ENCODE measurements at places on chromosomes 5 and 9.

GRCh38 chr5:31027721-31028120 lies 165.8 kb upstream of the CDH6 start:
- DNase-seq, result no peak

DNA sequence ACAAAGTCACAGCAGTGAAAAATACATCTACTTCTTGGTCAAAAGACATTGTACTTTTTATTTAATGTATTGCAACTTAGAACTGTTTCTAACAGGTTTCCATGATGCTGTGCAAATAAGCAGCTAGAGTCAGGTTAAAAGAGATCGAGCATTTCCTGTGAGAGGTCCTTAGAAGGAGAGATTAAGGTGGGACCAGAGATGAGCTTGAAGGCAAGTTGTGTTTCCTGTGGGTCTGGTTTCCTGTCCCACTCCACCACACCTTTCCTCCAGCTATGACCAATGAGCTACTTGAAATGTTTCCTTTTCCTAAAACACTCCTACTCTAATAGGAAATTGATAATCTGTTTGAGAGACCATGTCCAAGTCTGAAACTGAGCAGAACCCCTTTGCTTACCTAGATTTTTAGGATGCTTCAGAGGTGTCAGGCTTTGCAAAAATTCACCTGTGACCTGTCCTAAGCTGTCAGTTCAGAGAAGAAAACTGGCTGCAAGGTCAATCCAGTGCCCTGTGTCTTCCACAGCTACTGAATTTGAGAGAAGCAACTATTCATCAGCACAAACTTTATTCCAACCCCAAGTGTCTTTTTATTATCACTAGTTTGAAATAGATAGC lies 13.1 kb upstream of the RLN1 start:
- DNase-seq, result no peak

GRCh38 chr5:160199410-160199911 lies 29.8 kb upstream of the FABP6 start:
- peak; percentile 84 for DNase-seq

DNA sequence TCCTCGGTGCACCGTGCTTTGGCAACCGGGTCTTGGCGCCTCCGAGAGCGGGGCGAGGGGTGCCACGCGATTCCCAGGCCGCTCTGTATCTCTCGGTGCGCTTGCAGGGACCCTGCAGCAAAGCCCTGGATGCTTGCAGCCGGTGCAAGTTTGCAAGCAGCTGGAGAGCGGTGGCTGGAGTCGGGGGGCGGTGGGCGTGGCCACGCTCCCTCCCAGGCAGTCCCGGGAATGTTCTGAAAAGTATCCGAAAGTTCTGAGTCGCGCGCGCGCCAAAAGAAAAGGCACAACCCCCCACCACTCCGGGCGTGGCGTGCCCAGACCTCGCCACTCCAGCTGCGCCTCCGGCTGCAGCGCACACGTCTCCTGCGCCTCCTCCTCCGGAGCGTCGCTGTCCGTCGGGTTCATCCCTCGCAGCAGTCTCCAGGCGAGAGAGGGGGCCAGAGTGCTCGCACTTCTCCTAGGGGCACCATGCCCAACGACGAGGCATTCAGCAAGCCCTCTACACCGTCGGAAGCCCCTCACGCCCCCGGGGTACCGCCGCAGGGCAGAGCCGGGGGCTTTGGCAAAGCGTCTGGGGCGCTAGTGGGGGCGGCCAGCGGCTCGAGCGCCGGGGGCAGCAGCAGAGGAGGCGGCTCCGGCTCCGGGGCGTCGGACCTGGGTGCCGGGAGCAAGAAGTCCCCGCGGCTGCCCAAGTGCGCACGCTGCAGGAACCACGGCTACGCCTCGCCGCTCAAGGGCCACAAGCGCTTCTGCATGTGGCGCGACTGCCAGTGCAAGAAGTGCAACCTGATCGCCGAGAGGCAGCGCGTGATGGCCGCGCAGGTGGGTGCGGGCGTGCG lies at the start of gene DMRT1:
Gene DMRT1 (plus strand): TSS at position 327 of the 839 bp plus-strand sequence. CDS start 142 bp downstream, at position 469.
- DNase-seq, result peak; percentile 4

GRCh38 chr5:134430001-134430569 lies 18.4 kb upstream of the CDKN2AIPNL start:
- no peak for DNase-seq

DNA sequence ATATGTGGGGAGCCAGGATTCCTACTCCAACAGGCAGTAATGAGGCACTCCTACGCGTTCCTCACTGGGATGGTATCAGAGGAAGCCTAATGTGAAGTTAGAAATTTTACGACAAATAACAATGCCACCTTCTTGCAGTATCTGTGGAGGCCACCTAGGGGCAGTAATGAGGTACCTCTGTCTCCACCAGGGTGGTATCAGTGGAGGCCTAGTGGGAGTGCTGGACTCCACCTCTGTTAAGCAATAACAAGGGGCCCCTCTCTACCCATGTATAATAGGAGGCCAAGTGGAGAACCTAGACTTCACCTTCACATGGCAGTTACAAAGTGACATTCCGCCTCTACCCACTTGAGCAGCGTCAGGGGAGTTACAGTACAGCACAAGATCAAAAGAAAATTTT lies 147.9 kb downstream of the PLPPR1 start:
- DNase-seq, result no peak

GRCh38 chr9:16676519-16676918 lies 194.0 kb downstream of the BNC2 start:
- DNase-seq, result no peak

GRCh38 chr9:111731928-111732327 lies 62.8 kb downstream of the SHOC1 start:
- DNase-seq, result no peak

DNA sequence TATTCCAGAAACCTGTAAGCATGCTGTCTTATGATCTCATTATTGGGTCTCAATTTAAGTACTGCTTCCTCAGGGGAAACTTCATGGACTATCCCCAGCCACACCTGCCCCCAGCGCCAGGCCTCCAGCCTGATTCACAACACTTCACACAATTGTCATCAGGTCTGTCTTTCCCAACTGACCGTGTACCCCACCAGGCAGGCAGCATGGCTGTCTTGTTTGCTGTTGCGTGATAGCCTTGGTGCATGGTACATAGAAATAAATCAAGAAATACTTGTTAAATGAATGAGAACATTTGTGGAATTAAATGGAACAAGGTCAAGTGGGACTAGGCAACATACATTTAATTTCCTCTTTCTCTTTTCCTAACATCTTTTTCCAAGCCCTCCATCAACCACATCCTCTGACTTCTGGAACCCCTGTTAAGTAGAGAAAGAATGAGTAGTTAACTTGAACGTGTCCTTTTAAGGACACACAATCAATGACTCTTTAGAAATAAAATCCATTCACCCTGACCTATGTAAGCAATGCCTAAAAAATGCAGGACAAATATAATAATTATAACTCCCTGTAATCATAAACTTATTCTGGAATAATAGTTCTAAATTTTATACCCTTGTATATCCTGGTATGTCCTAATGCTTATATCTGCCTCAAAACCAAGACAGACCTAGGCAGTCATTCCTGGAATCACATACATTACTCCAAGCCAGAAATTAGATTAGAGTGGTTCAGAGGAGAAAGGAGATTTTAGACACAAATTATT lies 17.2 kb upstream of the THG1L start:
- no peak for DNase-seq

DNA sequence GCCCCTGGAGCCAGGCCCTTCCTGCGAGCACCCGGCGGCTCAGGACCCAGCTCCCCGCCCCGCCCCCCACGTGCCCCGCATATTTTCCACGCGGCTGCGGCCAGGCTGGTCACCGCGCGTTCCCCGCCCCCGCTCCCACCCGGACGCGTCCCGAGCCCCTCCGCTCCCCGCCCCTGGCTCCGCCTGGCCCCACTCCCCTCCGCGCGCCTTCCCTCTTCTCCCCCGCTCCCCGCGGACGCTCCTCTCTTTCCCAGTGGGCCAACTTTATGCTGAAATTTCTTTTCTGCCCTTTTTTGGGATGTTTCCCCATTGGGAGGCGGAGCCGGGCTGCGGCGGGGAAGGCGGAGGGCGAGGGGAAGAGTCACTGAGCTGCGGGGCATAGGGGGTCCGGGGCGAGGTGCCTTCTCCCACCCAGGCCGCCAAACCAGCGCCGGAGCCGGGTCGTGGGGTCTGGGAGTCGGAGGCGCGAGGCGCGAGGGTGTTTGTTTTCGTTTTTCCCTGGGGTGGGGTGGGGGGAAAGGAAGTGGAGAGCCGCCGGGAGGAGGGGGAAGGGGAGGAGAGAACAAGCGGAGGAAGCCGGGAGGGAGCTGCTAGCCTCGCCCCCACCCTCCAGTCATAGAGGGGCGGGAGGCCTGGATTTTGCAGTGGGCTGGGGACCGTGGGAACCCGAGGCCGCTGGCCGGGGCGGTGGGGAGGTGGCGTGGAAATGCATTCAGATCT lies 1.0 kb upstream of the TPM2 start:
- peak; percentile 52 for DNase-seq

- no peak for DNase-seq
These were observed 54.9 kb downstream of the WDR41 start for GRCh38 chr5:77437194-77437593.

GRCh38 chr9:30197453-30197852 lies 2187.0 kb upstream of the ACO1 start:
- no peak for DNase-seq

DNA sequence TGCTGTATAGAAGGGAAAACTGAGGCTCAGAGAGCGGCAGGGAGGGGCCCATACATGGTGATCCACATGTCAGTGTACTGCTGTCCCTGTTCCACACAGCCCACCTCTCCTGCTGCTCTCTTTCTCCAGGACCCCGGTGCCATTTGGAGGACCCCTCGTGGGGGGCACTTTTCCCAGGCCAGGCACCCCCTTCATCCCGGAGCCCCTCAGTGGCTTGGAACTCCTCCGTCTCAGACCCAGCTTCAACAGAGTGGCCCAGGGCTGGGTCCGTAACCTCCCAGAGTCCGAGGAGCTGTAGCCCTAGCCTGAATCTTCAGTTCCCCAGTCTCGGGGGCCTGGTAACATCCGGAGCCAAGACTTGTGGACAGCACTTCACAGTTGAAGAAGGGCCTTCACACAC lies 15.5 kb downstream of the MYOZ3 start:
- DNase-seq, result no peak

GRCh38 chr9:131169563-131170240 lies 44.3 kb downstream of the NUP214 start:
- no peak for DNase-seq

- peak; percentile 89 for DNase-seq
These were observed 1.3 kb upstream of the PHPT1 start for GRCh38 chr9:136847826-136848392.

GRCh38 chr5:172142709-172143215 lies 45.3 kb downstream of the STK10 start:
- DNase-seq, result no peak

- no peak for DNase-seq
These were observed 18.5 kb upstream of the PCDHA1 start for GRCh38 chr5:140767444-140767843.
